Adrenal gland (tissue), 19 donors: ENCODE measurements at places on chromosomes 7 and 10.
A peak's percentile ranks its signal among the peaks of the same experiment; 100 is the strongest.

GRCh38 chr10:43128958-43129706, 9.1 kb upstream of the CSGALNACT2 start:
- H3K36me3 ChIP-seq: no peaks in the 10 kb centered on the region
- H3K27ac ChIP-seq: peak overlapping the region; percentile 36
- no peaks in the 10 kb centered on the region for H3K4me1 ChIP-seq
- no peak overlapping the region for H3K4me3 ChIP-seq

DNA sequence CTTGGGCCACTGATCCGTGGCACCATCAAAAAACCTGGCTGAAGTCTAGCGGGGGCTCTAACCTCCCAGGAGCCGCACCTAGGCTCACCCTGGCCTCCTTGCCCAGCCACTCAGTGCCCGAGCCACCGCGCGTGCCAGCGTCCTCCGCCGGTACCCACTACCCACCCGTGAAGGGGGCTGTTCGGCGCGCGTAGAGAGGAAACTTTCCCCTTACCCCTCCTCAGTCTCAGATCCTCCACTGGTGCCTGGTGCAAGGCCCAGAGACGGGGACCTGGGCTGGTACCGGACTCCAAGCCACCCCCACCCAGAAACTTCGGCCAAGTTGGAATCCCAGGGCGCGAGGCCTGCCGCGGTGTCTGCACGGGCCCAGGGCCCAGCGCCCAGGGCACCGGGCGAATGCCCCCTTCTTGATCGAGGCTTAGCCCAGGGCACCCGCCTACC, 3.5 kb upstream of the EBF3 start:
- H3K27ac ChIP-seq: no peak overlapping the region
- no peak overlapping the region for H3K4me3 ChIP-seq
- H3K4me1 ChIP-seq: peaks cover 23% of the 10 kb centered on the region
- H3K36me3 ChIP-seq: no peaks in the 10 kb centered on the region
- H3K27me3 ChIP-seq: peaks cover 95% of the 10 kb centered on the region
- DNase-seq: no peak

DNA sequence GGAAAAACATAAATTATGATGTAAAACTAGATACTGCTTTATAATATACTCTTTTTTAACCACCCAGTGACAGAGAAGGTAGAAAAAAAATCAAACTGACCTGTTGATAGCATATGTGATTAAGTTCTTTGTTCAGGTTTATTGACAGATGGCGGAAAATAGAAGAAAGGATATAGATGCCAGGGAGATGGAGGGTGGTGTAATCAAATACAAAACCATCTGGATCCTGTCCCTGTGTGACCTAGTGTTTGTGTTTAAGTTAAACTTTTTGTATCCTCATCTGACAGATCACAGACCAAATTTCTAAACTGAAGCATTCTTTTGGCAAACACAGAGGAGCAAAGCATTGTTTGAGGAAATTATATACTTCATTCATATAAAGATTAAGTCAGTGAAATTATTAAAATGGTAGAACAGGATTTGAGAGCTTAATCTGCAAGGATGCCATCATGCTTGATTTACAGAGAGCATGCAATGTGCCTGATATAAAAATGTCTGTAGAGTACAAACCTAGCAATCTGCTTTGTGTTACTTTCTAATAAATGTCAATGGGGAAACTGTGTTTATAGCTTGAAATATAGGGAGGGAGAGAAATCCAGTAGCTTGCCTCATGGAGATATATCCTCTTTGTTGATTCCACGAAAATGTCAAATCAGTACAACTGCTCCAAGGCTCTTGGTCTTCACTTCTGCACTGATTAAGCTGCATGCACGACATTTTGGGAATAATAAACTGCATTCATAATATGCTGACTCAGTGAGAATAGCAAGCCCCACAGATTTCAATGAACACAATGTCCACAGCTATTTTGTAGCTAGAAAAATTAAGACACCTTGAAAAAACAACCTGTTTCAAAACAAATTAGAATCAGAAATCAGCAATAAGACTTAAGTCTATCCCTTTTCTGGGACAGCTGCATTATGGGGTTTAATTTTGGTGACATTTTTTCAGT, 39.0 kb downstream of the SEM1 start:
- no peaks in the 10 kb centered on the region for H3K36me3 ChIP-seq
- H3K4me3 ChIP-seq: no peak overlapping the region
- no peak overlapping the region for H3K27ac ChIP-seq
- H3K27me3 ChIP-seq: no peaks in the 10 kb centered on the region
- no peak for DNase-seq
- no peaks in the 10 kb centered on the region for H3K4me1 ChIP-seq

GRCh38 chr7:24873944-24874343, 106.0 kb downstream of the OSBPL3 start:
- no peak for DNase-seq
- no peaks in the 10 kb centered on the region for H3K36me3 ChIP-seq
- no peak overlapping the region for H3K27ac ChIP-seq
- no peak overlapping the region for H3K4me3 ChIP-seq
- H3K27me3 ChIP-seq: no peaks in the 10 kb centered on the region

DNA sequence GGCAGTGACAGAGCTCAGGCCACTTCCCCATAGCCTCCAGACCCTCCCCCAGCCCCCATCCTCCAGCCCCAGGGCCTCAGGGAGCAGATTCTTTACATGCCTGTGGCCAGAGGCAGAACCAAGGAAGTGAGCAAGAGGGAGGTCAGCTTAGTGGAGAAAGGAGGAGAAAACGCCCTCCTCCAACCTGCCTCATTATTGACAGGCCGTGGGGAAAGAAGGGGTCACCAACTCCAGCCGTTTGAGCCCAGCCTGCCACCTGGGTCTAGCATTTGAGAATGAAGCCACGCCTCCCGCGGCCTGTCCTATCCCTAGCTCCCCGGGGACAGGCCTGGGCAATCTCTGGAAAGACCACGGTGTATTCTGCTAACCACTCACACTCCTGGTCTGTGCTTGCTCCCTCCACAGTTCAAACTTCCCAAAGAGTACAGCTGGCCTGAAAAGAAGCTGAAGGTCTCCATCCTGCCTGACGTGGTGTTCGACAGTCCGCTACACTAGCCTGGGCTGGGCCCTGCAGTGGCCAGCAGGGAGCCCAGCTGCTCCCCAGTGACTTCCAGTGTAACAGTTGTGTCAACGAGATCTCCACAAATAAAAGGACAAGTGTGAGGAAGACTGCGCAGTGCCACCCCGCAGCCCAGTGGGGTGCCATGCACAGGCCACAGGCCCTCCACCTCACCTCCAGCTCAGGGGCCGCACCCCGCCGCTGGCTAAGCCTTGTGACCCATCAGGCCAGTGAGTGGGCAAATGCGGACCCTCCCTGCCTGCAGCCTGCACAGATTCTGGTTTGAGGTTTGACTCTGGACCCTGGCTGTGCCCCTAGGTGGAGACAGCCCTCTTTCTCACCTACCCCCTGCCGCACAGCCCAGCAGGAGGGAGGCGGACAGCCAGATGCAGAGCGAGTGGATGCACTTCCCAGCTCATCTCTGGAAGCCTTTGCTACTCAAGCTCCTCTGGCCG, 14.3 kb upstream of the TRIM8 start:
- peaks cover 74% of the 10 kb centered on the region for H3K4me1 ChIP-seq
- H3K4me3 ChIP-seq: no peak overlapping the region
- H3K27ac ChIP-seq: peak overlapping the region; percentile 81
- no peak for DNase-seq
- H3K36me3 ChIP-seq: no peaks in the 10 kb centered on the region
- H3K27me3 ChIP-seq: no peaks in the 10 kb centered on the region

GRCh38 chr10:74794531-74794930, 31.9 kb upstream of the KAT6B start:
- no peak overlapping the region for H3K27ac ChIP-seq
- DNase-seq: no peak
- H3K4me1 ChIP-seq: no peaks in the 10 kb centered on the region
- H3K4me3 ChIP-seq: no peak overlapping the region
- no peaks in the 10 kb centered on the region for H3K36me3 ChIP-seq

- no peaks in the 10 kb centered on the region for H3K27me3 ChIP-seq
- no peaks in the 10 kb centered on the region for H3K36me3 ChIP-seq
- DNase-seq: no peak
- H3K4me3 ChIP-seq: no peak overlapping the region
- H3K27ac ChIP-seq: no peak overlapping the region
Observed at GRCh38 chr7:102291056-102291915, 4.6 kb downstream of the SH2B2 start.

- DNase-seq: no peak
- no peaks in the 10 kb centered on the region for H3K36me3 ChIP-seq
- no peaks in the 10 kb centered on the region for H3K27me3 ChIP-seq
Observed at GRCh38 chr7:3204526-3204925, 96.5 kb upstream of the SDK1 start.
